Hepatic stellate cell (primary cell): ENCODE measurements at places on chromosomes 12 and 14.

GRCh38 chr12:51971679-51972421, 20.4 kb downstream of the ACVR1B start:
- no peak for DNase-seq

DNA sequence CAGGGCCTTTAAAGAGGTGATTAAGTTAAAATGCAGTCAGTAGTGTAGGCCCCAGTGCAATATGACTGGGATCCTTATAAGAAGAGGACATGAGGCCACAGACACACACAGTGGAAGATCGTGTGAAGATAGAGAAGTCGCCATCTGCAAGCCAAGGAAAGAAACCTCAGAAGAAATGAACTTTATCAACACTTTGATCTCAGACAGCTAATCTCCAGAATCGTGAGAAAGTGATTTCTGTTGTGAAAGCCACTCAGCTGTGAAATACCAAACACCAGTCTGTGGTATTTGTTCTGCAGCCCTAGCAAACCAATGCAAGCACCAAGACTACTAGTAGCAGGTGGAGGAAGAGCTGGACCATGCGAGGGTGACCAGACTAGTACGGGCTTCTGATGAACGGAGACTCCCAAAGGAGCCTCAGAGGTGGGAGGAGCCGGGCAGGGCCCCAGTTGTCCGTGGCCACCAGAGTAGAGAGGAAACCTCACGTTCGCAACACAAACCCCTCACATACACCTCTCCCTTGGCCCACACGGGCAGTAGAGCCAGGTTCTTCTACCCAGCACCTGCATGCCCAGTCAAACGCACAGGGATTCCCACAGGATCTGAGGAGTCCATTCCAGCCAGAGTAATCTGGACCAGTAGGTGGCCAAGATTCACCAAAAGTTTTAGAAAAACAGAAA, 243.0 kb downstream of the TTC8 start:
- no peak for DNase-seq

- DNase-seq = no peak
These were observed 11.8 kb downstream of the STXBP6 start for GRCh38 chr14:25038044-25038668.

DNA sequence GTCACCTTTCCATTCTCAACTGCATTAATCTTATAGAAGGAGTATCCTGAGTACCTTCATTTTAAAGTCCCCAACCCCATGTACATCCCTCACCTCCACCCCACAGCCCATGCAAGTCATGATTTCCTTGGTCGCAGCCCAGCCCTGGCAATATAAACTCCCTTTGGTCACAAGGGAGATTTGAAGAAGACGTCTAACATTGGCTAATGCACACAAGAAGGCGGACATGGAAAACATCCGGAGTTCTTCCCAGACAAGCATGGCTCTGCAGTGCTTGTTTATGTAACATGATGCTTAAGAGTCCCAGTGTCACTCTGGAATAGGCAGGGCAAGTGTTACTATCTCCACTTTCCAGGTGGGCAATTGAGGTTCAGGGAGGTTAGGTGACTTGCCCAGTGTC, 277.6 kb downstream of the DPF3 start:
- no peak for DNase-seq

GRCh38 chr12:27781680-27782079, 1.6 kb upstream of the MANSC4 start:
- DNase-seq = no peak

GRCh38 chr14:53060046-53060445, 93.1 kb downstream of the DDHD1 start:
- no peak for DNase-seq

- no peak for DNase-seq
These were observed 2.3 kb upstream of the ITGA5 start for GRCh38 chr12:54421175-54421878.

GRCh38 chr12:6563448-6564050, 4.5 kb downstream of the NOP2 start:
- DNase-seq = peak; percentile 67

DNA sequence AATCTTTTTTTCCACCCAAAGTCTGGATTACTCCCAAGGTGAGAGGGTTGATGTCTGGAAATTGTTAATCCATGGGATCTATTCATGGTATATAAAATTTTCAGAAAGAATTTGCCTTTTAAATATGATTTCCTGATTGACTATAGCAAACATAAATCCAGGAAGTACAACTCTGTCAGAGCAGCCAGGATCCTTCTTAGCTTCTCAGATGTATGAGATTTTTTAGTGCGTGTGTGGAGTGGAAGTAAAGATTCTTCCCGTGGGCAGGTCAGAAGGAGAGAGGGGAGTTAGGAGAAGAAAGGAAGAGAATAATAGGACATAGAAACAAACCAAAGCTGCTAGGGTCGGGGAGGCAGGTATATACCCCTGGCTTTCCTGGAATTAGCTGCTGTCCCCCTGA, 159.3 kb downstream of the FBXL14 start:
- DNase-seq = no peak

DNA sequence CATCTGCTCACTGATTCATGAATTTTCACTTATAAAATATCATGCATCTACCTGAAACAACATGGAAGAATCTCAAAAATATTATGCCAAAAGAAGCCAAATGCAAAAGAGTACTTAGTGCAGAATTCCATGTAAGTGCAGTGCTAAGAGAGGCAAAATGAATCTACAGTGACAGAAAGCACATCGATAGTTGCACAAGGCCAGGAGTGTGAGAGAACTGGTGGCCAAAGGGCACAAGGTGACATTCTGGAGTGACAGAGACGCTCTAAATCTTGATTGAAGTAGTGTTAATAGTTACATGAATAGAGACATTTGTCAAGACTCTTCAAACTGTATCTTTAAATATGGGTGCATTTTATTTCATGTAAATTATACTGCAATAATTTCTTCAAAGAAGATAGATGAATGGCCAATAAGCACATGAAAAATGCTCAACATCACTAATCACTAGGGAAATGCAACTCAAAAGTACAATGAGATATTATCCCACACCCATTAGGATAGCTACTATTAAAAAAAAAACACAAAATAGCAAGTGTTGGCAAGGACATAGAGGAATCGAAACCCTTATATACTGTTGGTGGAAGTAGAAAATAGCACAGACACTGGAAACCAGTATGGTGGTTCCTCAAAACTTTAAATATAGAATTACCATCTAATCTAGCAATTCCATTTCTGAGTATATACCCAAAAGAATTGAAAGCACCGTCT, 71.7 kb upstream of the KICS2 start:
- no peak for DNase-seq

DNA sequence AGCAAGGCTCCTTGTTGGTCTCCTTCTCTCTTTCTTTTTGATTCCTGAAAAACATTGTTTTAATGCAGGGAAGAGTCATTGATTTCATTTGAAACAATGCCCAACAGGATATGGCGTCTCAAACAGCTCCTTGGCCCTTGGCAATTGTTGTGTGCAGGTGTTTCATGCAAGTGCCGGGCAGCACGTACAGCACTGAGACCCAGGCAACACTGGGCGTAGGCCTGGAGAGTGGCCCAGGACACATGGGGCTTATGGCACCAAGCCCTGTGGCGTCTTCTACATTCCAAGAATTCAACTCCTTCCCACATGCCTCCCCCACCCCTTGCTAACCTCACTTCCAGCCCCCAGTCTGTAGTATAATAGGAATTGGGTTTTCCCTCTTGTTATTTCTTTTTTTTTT, 230.4 kb downstream of the SPTSSA start:
- DNase-seq = no peak

- DNase-seq = peak; percentile 69
These were observed 11.9 kb upstream of the TMEM119 start for GRCh38 chr12:108609537-108610335.

GRCh38 chr14:53458368-53458814, 305.3 kb upstream of the DDHD1 start:
- peak; percentile 7 for DNase-seq

DNA sequence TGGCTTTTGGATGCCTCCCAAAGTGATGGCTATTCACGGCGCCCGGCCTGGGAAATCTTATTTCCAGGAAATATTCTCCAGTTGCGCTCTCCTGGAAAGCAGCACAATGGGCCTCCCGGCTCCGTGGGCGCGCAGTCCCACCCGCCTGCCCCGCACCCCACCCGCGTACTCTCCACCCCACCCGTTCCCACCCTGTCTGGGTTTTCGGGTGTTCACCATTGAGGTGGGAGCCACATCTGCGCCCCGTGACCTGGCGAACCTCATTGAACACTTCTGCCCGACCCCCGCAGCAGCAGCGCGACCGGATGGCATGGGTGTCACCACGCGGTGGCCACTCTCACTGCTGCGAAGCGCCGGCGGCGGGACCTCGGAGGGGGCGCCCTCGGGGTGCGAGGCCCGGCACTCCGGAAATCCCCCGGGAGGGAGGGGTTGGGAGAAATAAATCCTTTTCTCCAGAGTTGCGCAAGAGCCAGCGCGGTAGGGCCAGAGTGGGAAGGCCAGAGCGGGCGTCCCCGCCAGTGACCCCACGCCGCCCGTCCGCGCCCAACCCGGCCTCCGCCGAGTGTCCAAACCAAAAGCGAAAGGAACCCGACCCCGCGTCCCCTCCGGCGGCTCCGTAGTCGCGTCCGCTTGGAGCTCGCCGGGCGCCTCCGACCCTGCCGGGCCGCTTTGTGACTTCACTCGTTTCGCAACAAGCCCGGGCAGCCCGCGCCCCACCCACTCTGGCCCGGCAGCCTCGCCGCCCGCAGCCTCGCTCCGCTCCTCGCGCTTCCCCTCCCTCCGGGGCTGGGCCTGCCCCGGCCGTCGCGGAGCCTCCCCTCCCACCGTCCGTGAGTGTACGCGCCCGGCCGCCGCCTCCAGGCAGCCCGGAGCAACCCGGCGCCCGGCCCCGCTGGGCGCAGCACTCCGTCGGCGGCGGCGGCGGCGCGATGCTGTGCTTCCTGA, at the start of gene DRAM1:
Gene DRAM1 (plus strand): TSS at position 720 of the 945 bp plus-strand sequence. CDS start 210 bp downstream, at position 930.
- DNase-seq = peak; percentile 84

DNA sequence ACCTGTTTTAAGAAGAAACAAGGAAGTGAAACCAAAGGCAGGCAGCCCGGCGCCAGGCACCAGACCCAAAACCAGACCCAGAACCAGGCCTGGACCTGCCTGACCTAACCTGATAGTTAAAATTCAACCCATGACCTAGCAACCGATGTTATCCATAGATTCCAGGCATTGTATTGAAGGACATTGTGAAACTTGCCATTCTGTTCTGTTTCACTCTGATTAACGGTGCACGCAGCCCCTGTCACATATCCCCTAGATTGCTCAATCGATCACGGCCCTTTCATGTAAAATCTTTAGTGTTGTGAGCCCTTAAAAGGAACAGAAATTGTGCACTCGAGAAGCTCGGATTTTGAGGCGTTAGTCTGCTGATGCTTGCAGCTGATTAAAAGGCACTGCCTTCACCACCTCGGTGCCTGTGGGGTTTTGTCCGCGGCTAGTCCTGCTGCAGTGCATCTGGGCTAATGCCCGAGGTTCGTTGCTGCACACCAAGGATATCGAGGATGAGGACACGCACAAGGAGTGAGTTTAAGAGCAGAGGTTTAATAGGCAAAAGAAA, 262.5 kb upstream of the TMEM132C start:
- DNase-seq = no peak

GRCh38 chr14:39372656-39373055, 59.6 kb downstream of the FBXO33 start:
- no peak for DNase-seq

DNA sequence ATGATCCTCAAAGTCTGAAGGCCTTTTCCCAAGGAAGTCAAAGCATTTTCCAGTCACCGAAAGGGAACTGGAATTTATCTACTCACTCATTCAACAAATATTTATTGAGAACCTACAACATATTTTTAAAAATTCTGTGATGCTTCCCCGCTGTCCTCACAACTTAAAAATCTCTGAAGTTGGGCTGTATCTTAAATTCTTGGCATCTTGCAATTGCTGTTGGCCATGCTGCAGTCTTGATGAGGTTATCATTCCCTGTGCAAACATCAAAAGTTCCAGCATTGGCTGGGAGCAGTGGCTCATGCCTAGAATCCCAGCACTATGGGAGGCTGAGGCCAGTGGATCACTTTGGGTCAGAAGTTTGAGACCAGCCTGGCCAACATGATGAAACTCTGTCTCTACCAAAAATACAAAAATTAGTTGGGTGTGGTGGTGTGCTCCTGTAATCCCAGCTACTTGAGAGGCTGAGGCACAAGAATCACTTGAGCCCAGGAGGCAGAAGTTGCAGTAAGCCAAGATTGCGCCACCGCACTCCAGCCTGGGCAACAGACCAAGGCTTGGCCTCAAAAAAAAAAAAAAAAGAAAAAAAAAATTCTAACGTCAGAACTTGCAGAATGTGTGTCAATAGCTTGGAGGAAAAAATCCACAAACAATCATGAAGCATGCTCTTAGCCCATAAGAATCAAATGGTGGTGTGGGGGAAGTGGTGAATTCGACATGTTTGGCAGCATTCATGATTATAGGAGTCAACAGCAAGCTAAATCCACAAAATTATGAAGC, 34.9 kb downstream of the CCDC177 start:
- DNase-seq = no peak

DNA sequence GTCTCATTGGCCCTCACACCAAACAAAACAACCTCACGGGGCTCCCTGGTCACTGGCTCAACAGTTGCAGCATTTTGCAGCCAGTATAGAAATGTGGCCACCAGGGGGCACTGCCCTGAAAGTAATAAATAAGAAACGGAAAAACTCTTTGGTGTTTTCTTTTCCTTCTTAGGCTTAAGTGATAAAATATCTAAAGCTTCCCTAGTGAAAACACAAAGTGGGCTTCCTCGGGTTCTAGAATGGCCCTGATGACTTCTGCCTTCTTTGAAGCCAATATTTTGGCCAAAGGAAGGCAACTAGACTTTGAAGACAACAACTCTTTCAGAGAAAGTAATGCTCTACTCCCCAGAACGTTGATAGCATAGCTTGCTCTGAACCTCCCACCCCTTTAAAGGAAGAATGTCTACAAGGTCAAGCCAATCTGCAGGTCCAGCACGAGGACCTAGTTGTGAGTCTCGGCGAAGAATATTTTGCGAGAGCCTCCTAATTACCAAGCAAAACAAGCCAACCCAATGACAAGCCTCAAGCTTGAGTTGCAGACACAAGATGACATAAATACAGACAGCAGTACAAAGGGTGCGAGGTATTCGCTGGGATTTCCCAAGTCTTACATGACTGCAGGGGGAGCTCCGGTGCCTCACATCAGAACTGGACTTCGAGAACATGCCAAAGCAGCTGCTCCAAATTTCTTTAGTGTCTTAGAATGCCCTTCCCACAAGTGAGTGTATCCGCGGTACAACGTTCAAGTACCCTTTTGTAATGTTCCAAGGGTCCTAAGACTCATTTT, 2.6 kb downstream of the ITPK1 start:
- DNase-seq = peak; percentile 80

DNA sequence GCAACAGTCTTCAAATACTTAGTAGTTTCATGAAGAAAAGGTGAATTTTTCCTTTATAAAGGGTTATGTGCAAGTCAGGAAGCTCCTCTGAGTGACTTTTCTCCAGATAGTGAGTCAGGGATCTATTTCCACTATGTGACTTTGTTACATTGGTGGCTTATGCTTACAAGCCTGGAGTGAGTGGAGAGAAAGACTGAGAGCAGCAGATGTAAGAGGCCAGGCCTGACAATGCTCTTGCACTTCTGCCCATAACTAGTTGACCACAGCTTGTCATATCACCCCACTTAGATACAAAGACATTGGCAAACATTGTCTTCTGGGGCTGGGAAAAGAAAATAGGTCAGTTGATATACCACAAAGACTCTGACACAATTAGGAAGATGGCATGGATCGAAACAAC, 236.5 kb downstream of the PDZRN4 start:
- no peak for DNase-seq
